ENCODE measurements at places on chromosomes 1 and 21. TPM values are rescaled to one million over a fixed set of nuclear protein-coding genes. Genes with fewer than 3 reads are reported as not detected.

- no peak for DNase-seq
Measured at GRCh38 chr1:67290236-67290635, 17.4 kb upstream of the IL12RB2 start.

- no peak for DNase-seq
Measured at GRCh38 chr1:241330619-241331327, 26.2 kb downstream of the RGS7 start.

DNA sequence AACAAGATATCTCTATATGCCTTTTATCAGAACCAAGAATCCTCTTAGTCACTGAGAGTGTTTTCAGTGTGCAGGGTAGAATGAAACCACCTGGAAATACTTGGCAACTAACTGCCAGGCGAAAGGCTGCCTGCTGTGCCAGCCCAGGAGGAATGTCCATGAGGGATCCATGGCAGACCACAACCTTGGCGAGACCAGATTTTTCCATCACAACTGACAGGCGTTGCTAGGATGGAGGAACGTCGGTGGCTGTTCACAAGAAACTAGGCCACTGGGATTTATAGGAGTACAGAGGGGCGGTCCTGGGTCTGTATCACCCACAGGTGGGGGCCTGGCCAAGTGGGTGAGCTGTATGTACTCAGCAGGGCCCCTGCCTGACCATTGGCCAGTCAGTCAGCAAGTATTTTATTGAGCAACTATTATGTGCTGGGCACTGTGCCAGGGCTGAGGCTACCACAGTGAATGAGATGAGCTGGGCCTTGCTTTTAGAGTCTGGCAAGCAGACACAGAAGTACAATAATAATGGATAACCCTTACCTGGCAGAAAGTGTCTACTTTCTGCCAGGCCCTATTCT is 199.4 kb downstream of the FOXD2 start:
- no peak for DNase-seq

DNA sequence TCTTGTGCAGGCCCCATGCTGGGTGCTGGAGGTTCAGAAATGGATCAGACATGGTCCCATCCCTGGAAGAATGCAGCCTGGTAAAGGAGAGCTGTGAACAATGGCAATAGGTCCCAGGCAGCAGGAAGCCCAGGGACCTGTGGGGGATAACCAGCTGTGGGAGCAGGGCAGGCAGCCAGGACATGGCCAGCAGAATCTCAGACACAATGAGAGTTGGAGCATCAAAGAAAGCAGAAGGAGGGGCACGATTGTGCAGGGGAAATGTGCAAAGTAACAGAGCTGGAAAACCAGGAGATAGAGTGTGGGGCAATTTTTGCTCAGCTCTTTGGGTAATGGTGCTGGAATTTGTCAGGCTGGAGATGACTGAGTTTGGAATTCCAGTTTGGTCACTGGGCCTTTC is 44.3 kb downstream of the C8B start:
- no peak for DNase-seq

- DNase-seq = peak; percentile 62
Measured at GRCh38 chr1:91166106-91166712, 144.4 kb upstream of the ZNF644 start.

GRCh38 chr1:201734786-201735185 is 94.2 kb upstream of the IPO9 start:
- DNase-seq = no peak

DNA sequence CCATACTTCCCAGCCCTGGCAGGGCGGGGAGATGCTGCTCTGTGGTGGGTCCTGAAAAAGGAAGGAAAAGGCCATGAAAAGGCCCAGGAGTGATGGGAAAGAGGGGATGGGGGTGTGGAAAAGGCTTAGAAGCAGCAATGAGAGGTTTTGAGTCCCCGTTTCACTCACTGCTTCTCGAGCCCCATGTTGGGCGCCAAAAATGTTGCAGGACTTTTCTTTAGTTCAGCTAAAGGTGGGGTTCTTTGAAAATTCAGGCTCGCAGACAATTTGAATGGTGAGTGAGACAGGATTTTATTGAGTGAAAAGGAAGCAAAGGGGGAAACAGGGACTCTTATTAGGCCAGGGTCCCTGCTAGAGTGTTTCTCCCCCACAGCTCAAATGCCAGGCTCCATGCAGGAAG is 93.1 kb downstream of the MRPS6 start:
- no peak for DNase-seq

GRCh38 chr1:152906023-152906565 is 2.3 kb upstream of the IVL start:
- DNase-seq = no peak

- DNase-seq = no peak
Measured at GRCh38 chr1:60889709-60890108, 192.7 kb upstream of the NFIA start.

GRCh38 chr1:214076708-214077065 is 88.9 kb downstream of the PROX1 start:
- DNase-seq = no peak

- DNase-seq = no peak
Measured at GRCh38 chr1:205993068-205993467, 10.1 kb downstream of the RAB7B start.

- DNase-seq = no peak
Measured at GRCh38 chr1:40014812-40015594, 25.5 kb upstream of the CAP1 start.

- no peak for DNase-seq
Measured at GRCh38 chr1:89563957-89564604, 39.5 kb downstream of the LRRC8B start.

GRCh38 chr21:24225431-24225830 is 1381.8 kb downstream of the MRPL39 start:
- DNase-seq = no peak

DNA sequence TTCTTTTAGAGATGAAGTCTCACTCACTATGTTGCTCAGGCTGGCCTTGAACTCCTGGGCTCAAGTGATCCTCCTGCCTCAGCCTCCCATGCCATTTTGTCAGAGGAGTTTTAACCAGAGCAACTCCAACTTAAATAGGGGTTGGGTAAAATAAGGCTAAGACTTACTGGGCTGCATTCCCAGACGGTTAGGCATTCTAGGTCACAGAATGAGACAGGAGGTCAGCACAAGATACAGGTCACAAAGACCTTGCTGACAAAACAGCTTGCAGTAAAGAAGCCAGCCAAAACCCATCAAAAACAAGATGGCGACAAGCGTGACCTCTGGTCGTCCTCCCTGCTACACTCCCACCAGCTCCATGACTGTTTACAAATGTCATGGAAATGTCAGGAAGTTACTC is 5.7 kb upstream of the DNAH14 start:
- DNase-seq = no peak

DNA sequence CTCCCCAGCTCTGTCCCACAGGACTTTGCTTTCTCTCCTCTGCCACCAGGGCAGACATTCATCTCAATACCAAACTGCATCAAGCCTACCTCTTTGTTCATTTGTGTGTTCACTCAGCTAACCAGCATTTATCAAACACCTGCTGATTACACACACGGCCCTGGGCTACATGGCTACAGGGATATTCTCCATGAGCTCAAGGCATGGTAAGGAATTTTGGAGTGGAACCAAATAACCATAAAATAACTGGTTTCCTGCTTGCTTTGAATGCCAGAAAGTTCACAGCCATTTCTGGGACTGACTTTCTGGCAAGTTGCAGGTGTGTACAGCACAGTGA is 54.6 kb downstream of the LDLRAD2 start:
- DNase-seq = no peak

GRCh38 chr1:162353702-162354101 is 23.0 kb downstream of the SPATA46 start:
- DNase-seq = no peak

DNA sequence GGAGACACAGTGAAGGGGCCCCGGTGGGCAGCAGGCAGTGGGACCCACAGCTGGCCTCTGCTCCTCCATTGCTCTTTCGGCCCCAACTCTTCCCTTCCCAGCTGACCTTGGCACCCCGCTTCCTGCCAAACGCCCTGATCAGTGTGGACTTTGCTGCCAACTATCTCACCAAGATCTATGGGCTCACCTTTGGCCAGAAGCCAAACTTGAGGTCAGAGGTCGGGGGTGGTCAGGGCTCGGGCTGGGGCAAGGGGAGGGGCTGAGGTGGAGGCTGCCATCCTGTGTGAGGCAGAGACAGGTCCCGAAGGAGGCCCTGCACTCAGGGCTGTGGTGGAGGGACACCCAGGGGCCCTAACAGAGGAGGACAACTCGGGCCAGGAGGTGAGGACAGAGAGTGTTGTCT is 13.7 kb downstream of the PODN start:
- DNase-seq = peak; percentile 27

DNA sequence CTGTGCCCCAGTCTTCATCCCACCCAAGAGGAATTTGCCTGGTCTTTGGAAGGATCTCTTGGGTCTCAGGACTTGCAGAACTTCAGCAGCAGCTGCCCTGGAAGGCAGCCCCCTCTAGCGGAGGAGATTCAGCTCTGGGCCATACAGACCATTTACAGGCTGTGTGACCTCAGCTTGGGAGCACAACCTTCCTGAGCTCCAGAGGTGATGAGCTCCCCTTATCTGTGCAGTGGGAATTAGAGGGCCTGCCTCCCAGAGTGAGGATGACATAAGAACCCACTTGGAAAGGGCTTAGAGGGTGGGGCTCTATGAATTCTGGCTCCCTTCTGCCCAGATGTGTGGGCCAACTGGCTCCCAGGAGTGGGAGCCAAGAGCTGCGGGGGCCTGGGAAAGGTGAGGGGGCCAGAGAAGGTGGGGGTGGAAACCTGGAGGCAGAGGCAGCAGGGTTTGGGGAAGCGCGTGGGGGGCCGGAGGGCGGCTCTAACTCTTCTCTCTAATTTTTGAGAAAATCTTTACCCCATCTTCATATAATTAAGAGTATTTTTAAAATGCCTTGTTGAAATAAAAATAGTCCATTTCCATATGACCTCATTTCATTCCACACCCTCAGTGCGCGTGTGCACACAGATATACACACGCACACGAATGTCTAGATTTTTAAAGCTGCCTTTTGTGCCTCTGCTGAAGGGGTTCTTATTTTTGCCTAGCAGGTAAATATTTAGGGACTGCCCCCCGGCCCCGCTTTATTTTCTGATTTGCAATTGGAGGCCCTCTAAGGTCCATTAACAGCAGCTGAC is 21.5 kb downstream of the EPHB2 start:
- peak; percentile 57 for DNase-seq

- peak; percentile 35 for DNase-seq
Measured at GRCh38 chr1:158999316-159000069, 10.2 kb upstream of the IFI16 start.

The ADAMTS5 gene
- 8.7 TPM for total RNA-seq

The CHIT1 gene
- not detected for total RNA-seq

The MYBPH gene
- not detected for total RNA-seq

The AMY1B gene
- not detected for total RNA-seq

The RNU1-2 gene
- 6,222 TPM for total RNA-seq

All from mucosa of descending colon (tissue), 3 donors.